ENCODE measurements at places on chromosomes 16 and 17. TPM values are rescaled to one million over a fixed set of nuclear protein-coding genes. Genes with fewer than 3 reads are reported as not detected.

- no peak for DNase-seq
Measured at GRCh38 chr17:45579529-45580495, 89.3 kb upstream of the PLEKHM1 start.

GRCh38 chr16:1958715-1959268 lies 546 bp upstream of the NDUFB10 start:
- no peak for DNase-seq

- no peak for DNase-seq
Measured at GRCh38 chr17:9195961-9196670, 174.8 kb downstream of the NTN1 start.

Gene SLC35G6
- not detected for total RNA-seq
